SJSA1 (cell line): ENCODE measurements at places on chromosomes 4 and X. TPM values are rescaled to one million over a fixed set of nuclear protein-coding genes. Genes with fewer than 3 reads are reported as not detected.

DNA sequence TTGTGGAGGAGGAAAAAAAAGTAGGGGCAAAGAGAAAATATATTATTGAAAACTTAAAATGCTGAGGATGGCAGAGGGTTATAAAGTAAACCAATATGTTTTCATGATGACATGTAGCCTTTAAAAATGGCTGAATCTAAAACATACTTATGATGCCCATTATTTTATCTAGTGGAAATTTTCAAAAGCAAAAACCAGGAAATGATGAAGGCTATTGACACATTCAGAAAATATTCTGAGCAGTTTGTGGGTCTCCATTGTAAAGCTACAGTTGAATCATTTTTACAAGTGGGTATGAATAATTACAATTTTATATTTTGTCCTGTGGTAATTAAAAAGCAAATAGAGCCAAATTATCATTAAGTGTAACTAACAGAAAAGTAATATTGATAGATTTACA is 10.7 kb downstream of the PLS3 start:
- no peak for DNase-seq
- no peaks in the 10 kb centered on the region for H3K27me3 ChIP-seq
- no peak overlapping the region for H3K4me3 ChIP-seq
- H3K27ac ChIP-seq: no peak overlapping the region
- no peaks in the 10 kb centered on the region for H3K4me1 ChIP-seq

DNA sequence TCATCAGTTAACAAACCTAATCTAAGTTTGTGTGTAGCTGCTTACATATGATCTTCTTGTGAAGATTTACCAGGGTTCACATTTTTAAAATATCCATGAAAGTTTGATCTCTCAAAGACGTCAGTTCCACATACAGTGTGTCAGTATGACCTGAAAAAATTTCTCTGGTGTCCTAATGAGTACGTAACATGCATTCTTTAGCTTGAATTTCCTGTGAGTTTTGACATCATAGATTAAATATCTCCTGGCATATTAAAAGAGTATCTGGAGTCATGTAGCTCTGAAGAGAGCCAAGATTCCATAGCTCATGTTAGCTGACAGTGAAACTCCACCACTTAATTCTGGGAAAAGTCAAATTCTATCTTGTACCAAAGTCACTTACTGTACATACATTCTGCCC is 43.9 kb upstream of the PDLIM5 start:
- H3K27me3 ChIP-seq: no peaks in the 10 kb centered on the region
- no peak overlapping the region for H3K27ac ChIP-seq
- H3K36me3 ChIP-seq: no peaks in the 10 kb centered on the region
- H3K4me3 ChIP-seq: no peak overlapping the region
- H3K4me1 ChIP-seq: peaks cover 9% of the 10 kb centered on the region

DNA sequence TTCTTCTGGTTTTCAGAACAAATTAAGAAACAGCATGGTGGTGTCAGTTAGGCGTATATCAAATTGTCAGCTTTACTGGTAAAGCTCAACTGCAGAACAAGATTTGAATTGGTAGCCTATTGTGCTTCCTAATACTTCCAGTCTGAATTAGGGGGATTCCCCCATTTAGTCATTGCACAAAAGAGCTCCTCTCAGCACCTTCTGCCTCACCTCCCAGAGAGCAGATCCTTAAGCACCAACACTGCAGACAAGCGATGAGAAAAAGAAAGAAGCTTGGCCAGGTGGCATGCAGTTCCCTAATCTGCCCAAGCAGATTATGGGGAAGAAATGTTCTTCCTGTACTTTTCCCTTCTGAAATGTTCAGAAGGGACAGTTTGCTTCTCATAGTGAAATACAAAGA is 9.2 kb downstream of the MAP9 start:
- H3K36me3 ChIP-seq: no peaks in the 10 kb centered on the region
- DNase-seq: no peak
- no peaks in the 10 kb centered on the region for H3K4me1 ChIP-seq
- no peak overlapping the region for H3K27ac ChIP-seq
- H3K27me3 ChIP-seq: no peaks in the 10 kb centered on the region

HEPH gene
- total RNA-seq: 5.8 and 9.6 TPM in 2 replicates

GRCh38 chrX:15721911-15722310 is 16.2 kb upstream of the CA5B start:
- H3K27me3 ChIP-seq: no peaks in the 10 kb centered on the region
- DNase-seq: no peak
- no peaks in the 10 kb centered on the region for H3K4me1 ChIP-seq

DNA sequence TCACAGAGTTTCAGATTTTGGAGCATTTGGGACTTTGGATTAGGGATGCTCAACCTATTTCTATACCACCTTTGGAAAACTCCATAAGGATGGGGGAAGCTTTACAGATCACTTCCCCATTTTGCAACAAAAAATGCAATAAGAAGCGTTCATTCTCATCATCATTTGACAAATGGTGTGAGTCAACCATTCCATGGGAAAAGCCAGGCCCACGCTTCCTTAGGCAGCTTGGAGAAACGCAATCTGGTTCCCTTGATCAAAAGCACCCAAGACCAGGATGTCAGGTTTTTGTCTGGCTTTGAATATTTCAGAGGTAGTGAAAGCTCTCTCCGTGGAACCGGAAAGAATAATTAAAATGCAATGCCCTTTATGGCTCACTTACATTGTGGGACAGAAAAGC is 79.3 kb upstream of the C4orf50 start:
- no peak overlapping the region for H3K4me3 ChIP-seq
- H3K27me3 ChIP-seq: no peaks in the 10 kb centered on the region
- no peak overlapping the region for H3K27ac ChIP-seq
- no peaks in the 10 kb centered on the region for H3K4me1 ChIP-seq

GPR34 gene
- not detected in 2 replicates for total RNA-seq

CSAG1 gene
- not detected in 2 replicates for total RNA-seq

OR13H1 gene
- not detected in 2 replicates for total RNA-seq

DNA sequence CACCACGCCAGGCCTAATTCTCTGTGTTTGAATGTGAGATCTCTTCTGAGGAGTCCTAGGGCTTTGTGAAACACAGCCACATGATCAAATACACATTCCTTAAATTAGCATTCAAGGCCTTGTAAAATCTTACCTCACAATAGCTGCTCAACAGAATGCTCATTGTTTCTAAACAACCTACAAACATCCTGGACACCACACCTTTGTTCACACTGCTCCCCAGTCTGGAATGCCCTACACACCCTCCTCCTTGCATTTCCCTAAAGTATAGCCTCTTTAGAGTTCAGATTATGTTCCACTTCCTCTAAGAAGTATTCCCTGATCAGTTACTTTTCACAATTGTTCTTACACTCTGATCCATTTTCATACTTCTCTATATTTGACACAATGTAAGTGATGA is 110.6 kb downstream of the AGTR2 start:
- no peaks in the 10 kb centered on the region for H3K36me3 ChIP-seq
- H3K27me3 ChIP-seq: no peaks in the 10 kb centered on the region
- H3K4me1 ChIP-seq: peaks cover 10% of the 10 kb centered on the region
- no peak overlapping the region for H3K27ac ChIP-seq

GRCh38 chr4:9927341-9928007 is 93.8 kb downstream of the SLC2A9 start:
- no peak for DNase-seq
- H3K4me3 ChIP-seq: no peak overlapping the region
- no peaks in the 10 kb centered on the region for H3K27me3 ChIP-seq
- H3K27ac ChIP-seq: no peak overlapping the region
- no peaks in the 10 kb centered on the region for H3K4me1 ChIP-seq
- H3K36me3 ChIP-seq: no peaks in the 10 kb centered on the region

WDFY3 gene
- total RNA-seq: 41.6 and 49.7 TPM in 2 replicates

RHOXF2B gene
- not detected in 2 replicates for total RNA-seq

GRCh38 chr4:13364172-13364571 is 120.0 kb downstream of the RAB28 start:
- no peaks in the 10 kb centered on the region for H3K36me3 ChIP-seq
- H3K4me3 ChIP-seq: no peak overlapping the region
- H3K4me1 ChIP-seq: peaks cover 16% of the 10 kb centered on the region
- DNase-seq: no peak
- no peak overlapping the region for H3K27ac ChIP-seq
- no peaks in the 10 kb centered on the region; the same call in 1 of the 2 replicates for H3K27me3 ChIP-seq

DNA sequence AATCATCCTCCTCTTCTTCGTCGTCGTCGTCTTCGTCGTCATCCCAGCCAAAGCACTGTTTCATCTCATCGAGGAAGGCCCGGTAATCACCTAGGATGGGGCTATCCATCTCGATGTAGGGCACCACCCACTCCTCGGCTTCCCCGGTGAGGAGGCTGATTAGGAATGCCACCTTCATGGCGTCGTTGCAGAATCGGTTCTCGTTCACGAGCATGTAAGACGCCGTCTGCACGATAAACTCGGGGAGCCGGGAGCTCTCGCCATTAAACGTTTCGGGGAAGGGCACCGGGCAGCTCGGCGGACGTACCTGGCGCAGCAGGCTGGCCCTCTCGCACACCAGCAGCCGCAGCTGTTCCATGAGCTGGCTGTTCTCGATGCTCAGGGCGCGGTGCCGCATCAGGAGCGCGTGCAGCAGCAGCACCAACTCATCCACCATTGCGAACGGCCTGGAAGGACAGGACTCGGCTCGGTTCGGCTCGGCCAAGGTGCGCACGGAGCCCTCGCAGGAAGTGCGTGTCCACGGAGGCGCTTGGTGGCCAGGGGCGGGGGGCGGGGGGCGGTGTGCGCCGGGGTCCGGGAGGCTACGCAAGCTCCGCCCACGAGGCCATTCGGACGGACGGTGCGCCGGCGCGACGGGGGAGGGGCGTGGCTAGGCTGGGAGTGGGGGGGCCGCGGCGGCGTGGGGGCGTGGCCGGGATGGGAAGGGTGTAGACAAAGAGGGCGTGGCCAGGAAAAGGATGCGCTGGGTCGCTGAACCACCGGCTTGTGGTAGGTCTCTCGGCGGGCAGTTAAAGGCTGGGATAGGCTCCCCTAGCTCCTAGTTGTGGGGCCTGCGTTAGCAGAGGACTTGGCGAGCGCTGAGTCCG is at the start of gene LDOC1:
Gene LDOC1 (minus strand): TSS at position 544 of the 866 bp plus-strand sequence. CDS start 108 bp downstream, at position 436.
- H3K4me1 ChIP-seq: no peaks in the 10 kb centered on the region
- peak within 1 kb of the TSS; percentile 45 for H3K4me3 ChIP-seq

GRCh38 chr4:127103681-127104115 is 529.1 kb upstream of the INTU start:
- H3K27ac ChIP-seq: no peak overlapping the region
- H3K4me3 ChIP-seq: no peak overlapping the region
- no peaks in the 10 kb centered on the region for H3K27me3 ChIP-seq
- H3K36me3 ChIP-seq: no peaks in the 10 kb centered on the region
- no peak for DNase-seq
- H3K4me1 ChIP-seq: no peaks in the 10 kb centered on the region

DNA sequence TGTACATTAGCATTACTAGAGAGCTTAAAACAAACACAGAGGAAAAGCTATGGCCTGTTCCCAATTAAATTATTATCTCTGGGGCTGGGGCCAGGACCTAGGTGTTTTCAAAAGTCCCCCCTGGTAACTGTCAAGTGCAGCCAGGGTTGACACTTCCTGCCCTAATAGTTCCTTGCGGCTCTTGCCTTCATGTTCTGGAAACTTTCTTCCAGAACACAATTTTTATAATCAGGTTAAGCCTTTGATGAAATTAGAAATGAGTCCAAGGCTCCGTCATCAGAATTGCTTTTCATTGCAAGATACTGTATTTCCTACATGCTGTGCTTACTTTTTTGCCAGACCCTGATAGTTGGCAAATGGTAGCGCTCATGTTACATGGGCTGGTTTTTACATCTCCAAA is 229.6 kb downstream of the UNC5C start:
- H3K27ac ChIP-seq: no peak overlapping the region
- H3K27me3 ChIP-seq: no peaks in the 10 kb centered on the region
- H3K4me3 ChIP-seq: no peak overlapping the region
- H3K4me1 ChIP-seq: no peaks in the 10 kb centered on the region
- no peaks in the 10 kb centered on the region for H3K36me3 ChIP-seq

RAB39B gene
- total RNA-seq: not detected in 2 replicates

DNA sequence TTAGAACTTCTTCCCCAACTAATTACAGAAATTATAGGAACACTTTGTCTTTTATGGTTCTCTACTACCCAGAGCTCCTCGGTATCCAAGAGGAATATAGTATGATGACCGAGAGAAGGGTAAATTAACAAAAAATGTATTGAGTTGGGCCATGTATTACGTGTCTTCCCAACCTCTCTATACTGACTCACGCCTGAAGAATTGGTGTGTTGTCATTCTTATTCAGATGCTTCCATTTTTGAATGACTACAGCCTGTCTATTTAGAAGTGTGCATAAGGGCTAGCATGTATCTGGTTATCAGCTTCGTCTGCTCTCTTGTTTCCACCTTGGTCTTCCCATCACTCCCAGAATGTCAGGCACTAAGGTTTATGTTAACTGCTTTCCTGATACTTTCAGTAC is 24.5 kb upstream of the SCD5 start:
- H3K27ac ChIP-seq: peak overlapping the region; percentile 2; the same call in 1 of the 2 replicates
- H3K27me3 ChIP-seq: no peaks in the 10 kb centered on the region
- peak; percentile 12 for DNase-seq
- peaks cover 95% of the 10 kb centered on the region for H3K36me3 ChIP-seq
- H3K4me3 ChIP-seq: no peak overlapping the region
- peaks cover 10% of the 10 kb centered on the region for H3K4me1 ChIP-seq

GRCh38 chrX:50863471-50863870 is 47.1 kb upstream of the BMP15 start:
- no peaks in the 10 kb centered on the region for H3K4me1 ChIP-seq
- no peak overlapping the region for H3K27ac ChIP-seq
- no peak overlapping the region for H3K4me3 ChIP-seq
- no peaks in the 10 kb centered on the region for H3K36me3 ChIP-seq
- DNase-seq: no peak
- H3K27me3 ChIP-seq: no peaks in the 10 kb centered on the region

- H3K4me3 ChIP-seq: no peak overlapping the region
- peaks cover 46% of the 10 kb centered on the region for H3K36me3 ChIP-seq
- no peaks in the 10 kb centered on the region for H3K4me1 ChIP-seq
- no peak for DNase-seq
These were observed 9.0 kb downstream of the EIF1AX start for GRCh38 chrX:20132666-20133065.

DNA sequence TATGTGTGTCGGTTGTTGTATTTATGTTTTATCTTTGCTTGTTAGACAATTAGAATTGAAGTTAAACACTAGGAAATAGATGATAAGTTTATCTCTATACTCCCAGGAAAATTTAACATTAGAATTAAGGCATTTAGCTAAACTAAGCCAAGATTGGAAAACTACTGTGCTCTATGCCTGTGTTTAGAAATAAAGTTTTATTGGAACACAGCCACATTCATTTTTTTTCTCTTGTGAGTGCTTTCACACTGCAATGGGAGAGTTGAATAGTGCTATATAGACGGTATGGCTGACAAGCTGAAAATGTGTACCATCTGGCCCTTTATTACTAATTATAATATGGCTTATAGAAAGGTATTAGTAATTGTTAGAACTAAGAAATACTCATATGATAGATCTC is 186.7 kb upstream of the NUDT6 start:
- H3K4me1 ChIP-seq: no peaks in the 10 kb centered on the region; the same call in 1 of the 2 replicates
- DNase-seq: no peak
- no peaks in the 10 kb centered on the region; the same call in 1 of the 2 replicates for H3K36me3 ChIP-seq
- H3K27me3 ChIP-seq: no peaks in the 10 kb centered on the region
- no peak overlapping the region for H3K27ac ChIP-seq
